K562 (cell line): ENCODE measurements at places on chromosomes 5 and 9. TPM values are rescaled to one million over a fixed set of nuclear protein-coding genes. Genes with fewer than 3 reads are reported as not detected.

The C7 gene
- 0.82 and 1.5 TPM in 2 replicates for total RNA-seq

GRCh38 chr9:92140754-92141143 lies 25.5 kb upstream of the SPTLC1 start:
- DNase-seq: no peak

The ZNF300 gene
- 7.6 and 8.1 TPM in 2 replicates for total RNA-seq

The CFAP90 gene
- not detected in 2 replicates for total RNA-seq

The FBXO10 gene
- 8.8 and 9.0 TPM in 2 replicates for total RNA-seq

DNA sequence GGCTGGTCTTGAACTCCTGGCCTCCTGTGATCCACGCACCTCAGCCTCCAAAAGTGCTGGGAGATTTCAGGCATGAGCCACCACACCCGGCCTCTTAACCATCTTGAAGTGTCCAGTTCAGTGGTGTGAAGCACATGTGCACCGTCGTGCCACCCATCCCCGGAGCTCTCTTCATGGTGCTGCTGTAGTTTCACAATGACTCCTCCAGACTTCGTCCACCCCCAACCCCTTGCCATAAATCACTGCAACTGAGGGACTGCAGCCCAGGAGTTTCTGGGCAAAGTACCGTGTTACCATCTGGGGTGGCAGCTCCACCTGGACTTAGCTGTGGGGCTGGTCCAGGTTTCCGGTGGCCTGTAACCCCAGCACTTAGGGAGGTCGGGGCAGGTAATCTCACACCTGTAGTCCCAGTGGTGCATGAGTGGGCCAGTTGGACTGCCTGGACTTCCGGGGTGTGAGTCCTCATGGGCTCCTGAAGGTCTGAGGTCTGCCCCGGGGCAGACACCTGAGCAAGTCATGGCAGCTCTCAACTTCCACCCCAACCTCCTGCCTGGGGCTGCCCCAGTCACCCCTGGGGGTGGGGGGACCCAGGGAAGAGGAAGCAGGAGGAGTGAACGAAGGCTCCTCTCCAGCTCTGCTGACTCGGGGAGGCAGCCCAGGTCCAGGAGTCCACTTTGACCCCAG lies 6.6 kb upstream of the N4BP3 start:
- no peak for DNase-seq

GRCh38 chr9:124778575-124779367 lies 1.8 kb downstream of the OLFML2A start:
- no peak for DNase-seq

The SNCB gene
- total RNA-seq: not detected in 2 replicates

DNA sequence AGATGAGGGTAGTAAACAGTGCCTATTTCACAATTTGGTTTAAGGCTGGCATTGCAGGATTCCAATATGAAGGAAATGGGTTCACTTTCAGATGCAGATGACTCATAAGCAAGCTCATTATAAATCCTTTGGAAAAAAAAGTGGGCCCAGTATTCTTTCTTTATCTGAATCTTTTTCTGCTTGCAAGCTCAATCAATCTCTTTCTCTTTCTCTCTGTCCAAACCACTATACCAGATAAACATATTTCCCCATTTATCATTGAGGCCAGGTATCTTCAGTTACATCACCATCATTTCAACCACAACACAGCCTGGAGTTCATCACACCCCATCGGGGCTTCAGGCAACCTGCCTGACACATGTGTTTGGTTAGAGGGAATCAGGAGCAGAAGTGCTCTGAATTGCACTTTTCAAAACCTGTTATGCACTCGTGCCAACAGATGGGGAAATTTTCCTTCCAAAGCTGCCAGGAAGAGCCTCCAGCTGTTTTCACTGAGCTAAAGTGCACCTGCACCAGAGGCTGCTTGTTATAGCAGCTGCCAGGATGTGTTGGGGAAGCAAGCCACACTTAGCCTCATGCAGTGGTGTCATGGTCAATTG lies 30.0 kb upstream of the MAMDC2 start:
- DNase-seq: no peak

DNA sequence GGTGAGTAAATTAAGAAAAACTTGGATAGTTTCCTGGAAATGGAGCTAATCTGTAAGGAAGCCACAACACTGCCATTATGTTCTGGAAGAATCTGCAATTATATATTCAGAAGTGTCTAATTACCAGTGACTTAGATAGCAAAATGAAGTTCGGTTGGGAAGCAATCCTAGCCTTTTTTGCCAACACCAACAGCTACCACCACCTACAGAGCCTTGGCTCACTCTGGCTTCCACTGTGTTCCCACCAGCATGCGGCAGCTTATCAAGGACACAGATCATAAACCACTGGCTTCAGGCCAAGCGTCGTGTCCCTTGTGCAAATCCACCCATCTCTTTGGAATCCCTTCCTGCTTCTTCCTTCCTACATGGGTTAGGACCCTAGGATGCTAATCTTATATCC lies 118.0 kb upstream of the PCA3 start:
- no peak for DNase-seq
